Skeletal muscle tissue (tissue), 5 donors: ENCODE measurements at places on chromosomes 4 and X. TPM values are rescaled to one million over a fixed set of nuclear protein-coding genes. Genes with fewer than 3 reads are reported as not detected.

CXCL10 gene
- total RNA-seq = 4.7 TPM

SPIN2A gene
- 3.7 TPM for total RNA-seq

TMEM35A gene
- 1.6 TPM for total RNA-seq

CSAG3 gene
- total RNA-seq = not detected

SH2D1A gene
- total RNA-seq = 1.0 TPM

RRH gene
- under 0.01 TPM for total RNA-seq

L1CAM gene
- total RNA-seq = 1.6 TPM
